8988T (cell line): ENCODE measurements at places on chromosomes 5 and 9.

GRCh38 chr9:129185991-129186390 lies 7.9 kb upstream of the IER5L start:
- no peak for DNase-seq

GRCh38 chr9:134854541-134854981 lies 26.0 kb upstream of the FCN2 start:
- peak; percentile 8 for DNase-seq

DNA sequence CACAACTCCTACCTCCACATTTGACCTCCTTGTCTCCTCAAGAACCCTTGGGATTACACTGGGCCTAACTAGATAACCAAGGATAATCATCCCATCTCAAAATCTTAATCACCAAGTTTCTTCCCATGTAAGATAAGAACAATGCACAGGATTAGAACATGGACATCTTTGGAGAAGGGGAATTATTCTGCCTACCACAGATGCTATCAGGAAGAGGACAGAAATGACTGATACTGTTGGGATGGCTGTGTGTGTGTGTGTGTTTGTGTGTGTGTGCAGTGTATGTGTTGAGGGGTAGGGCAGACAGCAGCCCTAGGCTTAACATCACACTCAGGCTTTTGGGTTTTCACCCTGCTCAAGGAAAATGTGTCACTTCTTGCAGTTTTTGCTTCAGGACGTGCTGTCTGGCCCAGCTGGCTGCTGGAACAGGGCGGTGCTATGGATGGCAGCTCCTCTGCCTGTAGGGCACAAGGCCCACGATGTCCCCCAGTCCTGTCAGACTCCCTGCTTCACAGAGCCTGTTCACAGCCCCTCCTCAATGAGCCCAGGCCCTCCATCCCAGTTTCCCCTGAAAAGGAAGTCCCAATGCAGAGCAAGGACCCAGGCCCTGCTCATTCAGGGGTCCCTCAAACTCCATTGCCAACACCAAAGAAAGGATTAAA lies 7.7 kb downstream of the CA9 start:
- no peak for DNase-seq

GRCh38 chr9:25602400-25603044 lies 75.7 kb downstream of the TUSC1 start:
- DNase-seq: no peak

DNA sequence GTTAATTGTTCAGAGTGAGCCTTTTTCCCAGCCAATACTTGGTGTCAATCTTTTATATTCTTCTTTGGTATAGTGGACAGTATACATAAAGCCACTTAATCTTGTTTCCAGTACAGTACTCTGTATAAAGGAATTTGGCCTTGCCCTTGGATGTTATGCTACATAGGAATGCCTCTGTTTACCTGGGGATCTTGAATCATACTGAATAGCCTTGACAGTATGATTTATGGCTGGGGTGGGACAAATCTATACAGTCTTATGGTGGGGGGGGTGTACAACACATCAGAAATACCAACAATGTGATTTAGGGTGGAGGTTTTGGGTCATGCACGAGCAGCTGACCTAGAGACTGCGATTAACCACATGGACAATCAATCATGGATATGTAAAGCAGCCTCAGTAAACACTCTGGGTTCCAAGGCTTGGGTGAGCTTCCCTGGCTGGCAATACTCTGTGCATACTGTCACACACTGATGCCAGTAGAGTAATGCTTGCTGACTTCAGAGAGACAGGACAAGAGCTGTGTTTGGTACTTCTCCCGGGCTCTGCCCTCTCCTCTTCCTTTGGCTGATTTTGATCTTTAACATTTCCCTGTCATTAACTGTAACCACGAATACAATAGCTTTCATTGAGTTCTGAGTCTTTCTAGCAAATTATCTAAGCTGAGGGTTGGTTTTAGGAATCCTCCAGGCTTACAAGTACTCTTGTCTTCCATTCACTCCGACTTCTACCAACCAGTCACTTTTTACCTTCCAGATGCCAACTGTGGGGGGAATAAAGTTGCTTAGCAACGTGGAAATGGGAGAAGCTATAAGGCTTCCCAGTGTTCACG lies 84.6 kb downstream of the IARS1 start:
- DNase-seq: no peak

- DNase-seq: no peak
Observed at GRCh38 chr5:72523960-72524582, 16.9 kb upstream of the ZNF366 start.

- DNase-seq: no peak
Observed at GRCh38 chr5:142426129-142427014, 101.6 kb upstream of the SPRY4 start.

GRCh38 chr9:133986774-133987445 lies 5.2 kb downstream of the VAV2 start:
- no peak for DNase-seq

- DNase-seq: no peak
Observed at GRCh38 chr9:118522093-118523028, 818.2 kb downstream of the TLR4 start.

DNA sequence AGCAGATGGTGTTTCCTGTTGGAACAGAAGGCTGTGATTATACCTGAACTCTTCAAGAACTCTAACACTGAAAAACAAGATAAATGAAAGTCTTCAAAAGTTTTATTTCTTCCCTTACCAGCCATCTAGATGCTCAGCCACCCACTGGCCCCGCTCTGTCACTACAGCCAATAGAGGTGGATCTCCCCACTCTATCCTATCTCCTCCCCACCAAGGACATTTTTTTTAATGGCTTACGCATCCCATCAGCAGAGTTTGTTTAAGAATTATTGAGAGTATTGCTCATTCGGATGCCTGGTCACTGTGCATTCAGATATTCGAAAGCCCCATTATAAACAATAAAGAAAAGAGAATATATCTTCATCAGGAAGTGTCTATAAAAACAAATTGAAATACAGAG lies 159.4 kb downstream of the RASEF start:
- no peak for DNase-seq

DNA sequence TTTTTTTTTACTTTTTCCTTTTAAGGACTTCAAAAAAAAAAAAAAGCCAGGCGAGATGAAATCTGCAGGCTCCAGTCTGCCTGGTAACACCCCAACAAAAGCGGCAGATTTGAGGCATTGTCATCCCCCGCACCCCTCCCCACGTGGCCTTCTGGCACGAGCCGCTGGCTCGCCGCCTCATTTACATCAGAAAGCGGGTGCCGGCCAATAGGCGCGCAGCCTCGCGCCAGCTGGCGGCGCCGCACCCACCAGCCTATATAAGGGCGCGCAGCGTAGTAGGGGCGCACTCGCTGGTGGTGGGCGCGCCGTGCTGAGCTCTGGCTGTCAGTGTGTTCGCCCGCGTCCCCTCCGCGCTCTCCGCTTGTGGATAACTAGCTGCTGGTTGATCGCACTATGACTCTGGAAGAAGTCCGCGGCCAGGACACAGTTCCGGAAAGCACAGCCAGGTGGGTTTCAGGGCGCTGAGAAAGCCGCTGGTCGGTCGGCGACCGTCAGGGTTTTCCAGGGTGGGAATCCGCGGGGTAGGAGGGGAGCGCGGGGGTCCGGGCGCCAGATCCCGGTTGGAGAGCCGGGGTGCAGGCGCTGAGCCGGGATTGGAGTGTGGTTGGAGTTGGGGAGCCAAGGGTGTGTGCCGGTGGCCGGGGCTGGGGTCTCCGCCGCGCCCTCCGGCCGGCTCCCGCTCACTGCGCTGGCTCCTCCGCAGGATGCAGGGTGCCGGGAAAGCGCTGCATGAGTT lies at the start of gene GADD45G:
GADD45G (plus strand) TSS at position 284 of the 736 bp plus-strand sequence; CDS start at position 394, 110 bp downstream.
- peak; percentile 60 for DNase-seq

- DNase-seq: no peak
Observed at GRCh38 chr9:6870650-6871477, 113.1 kb downstream of the KDM4C start.

GRCh38 chr9:127116957-127117356 lies 5.5 kb downstream of the ANGPTL2 start:
- DNase-seq: no peak

DNA sequence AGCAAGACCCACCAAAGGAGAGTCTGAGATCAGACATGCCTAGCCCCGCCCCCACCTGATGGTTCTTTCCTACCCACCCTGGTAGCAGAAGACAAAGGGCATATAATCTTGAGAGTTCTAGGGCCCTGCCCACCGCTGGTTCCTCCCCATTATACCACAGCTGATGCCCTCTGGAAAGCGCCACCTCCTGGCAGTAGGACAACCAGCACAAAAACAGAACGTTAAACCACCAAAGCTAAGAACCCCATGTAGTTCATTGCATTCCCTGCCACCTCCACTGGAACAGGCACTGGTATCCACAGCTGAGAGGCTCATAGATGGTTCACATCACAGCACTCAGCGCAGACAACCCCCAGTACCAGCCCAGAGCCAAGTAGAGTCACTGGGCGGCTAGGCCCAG lies 81.2 kb upstream of the TRPC7 start:
- DNase-seq: no peak

DNA sequence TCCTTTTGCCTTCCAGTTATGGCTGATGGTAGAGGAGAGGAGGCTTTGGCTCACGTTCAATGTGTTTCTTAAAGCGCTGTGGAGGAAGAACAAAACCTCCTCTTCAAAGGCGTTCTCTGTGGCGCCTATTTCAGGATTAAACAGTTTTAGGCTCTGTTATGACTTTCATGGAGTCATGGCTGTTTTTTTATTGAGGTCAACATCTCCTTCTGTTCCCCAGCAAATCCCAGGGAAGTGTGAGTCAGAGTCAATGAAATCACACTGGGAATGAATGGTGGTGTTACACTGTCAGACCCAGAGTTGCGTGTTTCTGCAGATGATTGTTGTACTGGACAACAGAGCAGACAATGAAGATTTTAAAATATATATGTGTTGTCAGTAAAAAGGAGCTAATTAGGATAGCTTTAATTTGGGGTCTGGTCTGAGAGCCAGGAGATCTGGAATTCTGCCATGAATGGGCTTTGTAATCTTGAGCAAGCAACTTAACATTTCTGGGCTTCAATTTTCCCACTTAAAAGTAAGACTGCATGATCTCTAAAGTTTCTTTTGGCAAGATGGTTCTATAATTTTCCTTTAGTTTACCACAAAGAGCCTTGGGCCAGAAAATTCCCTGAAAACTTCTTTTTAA lies 240.7 kb downstream of the CSNK1G3 start:
- no peak for DNase-seq

- DNase-seq: no peak
Observed at GRCh38 chr5:115785381-115786065, 30.9 kb downstream of the CDO1 start.

DNA sequence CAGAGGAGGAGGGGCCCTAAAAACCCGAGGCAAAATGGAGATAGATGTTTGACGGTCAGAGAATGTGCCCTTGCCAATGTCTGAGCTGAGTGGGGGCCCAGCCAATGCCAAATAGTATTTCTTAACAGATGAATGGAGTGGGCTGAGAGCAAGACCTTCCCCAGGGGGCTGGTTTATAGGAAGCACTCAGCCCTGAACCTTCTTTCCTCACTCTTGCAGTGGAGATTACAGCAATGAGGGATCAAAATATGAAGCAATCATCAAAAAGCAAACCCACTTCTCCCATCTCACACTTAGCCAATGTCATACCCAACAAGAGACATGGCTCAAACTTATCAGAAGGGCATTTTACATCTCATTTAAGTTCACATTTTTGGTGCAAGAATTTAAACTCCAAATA lies 350.3 kb downstream of the GADD45G start:
- no peak for DNase-seq

DNA sequence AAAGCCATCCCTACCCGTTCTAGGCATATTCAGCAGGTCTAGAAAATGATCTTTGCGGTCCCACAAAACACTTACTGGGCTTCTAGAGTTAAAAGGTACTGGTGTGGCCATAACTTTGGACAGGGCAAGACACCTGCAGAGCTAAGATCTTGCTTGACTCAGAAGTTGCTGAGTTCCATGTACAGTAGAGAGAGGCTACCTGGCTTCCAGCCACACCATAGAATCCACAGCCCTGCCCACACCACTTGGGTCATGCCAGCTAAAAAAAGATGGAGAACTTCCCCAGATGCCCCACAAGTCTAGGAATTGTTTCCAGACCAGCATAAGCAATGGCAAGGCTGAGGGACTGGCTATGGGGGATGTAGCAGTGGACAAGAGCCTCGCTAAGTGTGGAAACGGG lies 52.1 kb downstream of the ABCA1 start:
- DNase-seq: no peak
